ENCODE measurements at places on chromosomes 12 and 14.

DNA sequence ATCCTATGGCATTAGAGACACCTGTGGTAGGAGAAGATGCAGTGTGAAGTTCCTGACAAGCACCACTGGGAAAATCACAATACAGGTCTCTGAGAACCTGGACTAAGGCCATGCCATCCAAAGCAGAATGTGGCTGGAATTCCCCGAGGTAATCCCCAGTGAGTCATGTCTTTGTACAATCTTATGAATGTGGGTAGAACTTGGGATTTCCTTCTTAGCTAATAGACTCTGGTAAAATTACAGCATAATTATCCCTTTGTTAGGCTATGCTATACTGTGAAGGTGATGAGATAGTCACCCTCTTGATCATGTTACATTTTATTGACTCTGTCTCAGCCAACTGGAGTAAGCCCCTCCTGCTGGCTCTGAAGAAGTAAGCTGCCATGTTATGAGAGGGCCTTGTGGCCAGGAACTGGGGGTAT lies 224.3 kb upstream of the DCN start:
- no peak for DNase-seq

DNA sequence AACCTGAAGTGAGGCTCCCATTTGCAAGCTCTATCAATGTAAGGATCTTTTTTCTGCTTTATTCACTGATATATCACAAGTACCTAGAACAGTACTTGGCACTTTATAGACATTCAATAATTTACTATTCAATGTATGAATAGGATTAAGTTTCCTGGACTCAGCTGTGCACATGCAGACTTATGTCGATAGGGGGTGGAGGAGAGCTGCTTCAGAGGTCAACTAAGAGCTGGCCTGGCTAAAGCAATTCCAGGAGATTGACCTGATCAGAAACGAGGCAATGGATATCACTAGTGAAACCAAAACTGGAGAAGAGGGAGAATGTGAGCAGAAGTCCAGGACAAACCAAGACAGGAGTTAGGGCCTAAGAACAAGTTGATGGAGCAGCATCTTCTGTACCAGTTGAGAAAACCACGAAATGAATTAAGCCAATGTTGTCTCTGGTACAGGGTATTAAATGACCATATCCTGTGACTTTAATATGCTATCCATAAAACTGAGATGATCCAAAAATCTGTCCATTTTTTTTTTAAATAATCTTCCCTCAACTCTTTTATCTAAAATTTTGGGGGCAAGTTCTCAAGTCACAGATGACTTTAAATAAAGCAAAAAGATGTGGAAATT lies 169.2 kb downstream of the PIK3C2G start:
- DNase-seq, result peak; percentile 22

DNA sequence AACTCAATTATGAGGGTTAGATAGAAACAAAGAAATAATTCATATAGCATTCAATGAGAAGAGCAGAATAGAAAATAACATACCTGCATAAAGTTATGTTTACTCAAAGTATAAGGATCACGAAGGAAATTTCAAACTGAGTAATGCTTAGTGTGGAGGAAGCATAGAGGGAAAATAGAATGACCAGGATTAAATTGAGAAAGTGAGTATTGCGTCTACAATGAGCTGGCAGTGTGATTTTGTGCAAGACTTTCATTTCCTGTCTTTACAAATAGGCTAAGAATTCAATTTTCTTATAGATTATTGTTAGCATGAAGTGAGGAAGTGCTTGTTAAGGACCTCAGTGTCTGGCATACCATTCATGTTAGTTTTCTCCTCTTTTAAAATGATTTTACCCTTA lies 12.0 kb downstream of the ADGRD1 start:
- no peak for DNase-seq

DNA sequence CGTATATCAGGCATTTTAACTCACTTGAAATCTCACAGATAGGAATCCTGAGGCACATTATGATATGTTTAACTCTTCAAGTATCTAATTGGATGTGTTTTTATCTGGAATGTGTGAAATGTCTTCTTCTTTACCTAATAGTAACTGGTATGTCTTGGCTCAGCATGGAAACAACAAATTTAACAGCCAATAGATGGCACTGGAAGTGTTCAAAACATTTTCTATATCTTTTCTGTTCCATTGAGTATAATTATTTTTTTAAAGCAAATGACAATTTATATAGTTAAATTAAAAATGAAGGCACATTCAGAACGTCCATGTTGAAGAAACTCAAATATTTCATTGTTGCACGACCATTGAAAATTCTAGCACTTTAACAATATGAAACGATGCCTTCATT lies 164.6 kb upstream of the SLC16A7 start:
- peak; percentile 3 for DNase-seq

DNA sequence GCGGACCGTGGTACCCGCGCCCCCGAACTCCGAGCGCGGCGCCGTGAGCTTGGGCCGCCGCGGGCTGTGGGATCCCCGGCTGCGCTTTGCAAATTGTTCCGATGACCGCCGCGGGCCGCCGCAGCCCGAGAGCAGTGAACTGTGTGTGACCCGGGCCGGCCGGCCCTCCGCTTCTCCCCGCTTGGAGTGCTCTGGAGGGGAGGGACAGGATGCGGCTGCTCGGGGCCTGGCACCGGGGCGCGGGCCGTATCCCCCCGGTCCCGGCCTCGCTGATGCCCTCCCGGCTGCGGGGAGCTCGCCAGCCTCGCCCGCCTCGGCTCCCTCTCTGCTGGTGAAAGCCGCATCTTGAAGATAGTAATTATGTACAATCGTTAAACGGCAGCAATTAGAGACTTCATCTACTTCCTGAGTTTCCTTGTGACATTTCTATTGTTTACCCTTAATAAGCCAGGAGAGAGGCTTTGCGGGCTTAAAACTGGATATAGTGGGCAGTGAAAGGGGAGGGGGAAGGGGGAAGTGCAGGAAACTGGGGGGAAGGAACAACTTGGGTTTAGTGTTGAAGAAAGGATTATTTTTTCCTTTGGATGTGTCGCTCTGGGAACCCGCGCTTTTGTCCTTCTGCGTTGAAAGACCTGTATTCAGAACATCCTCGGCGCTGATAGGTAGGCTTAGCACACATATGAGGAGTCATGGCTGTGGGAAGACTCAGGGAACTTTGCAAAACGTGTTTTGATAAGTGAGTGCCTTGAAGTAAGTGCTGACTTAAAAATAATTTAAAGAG lies 1.2 kb downstream of the PELI2 start:
- DNase-seq, result peak; percentile 48

DNA sequence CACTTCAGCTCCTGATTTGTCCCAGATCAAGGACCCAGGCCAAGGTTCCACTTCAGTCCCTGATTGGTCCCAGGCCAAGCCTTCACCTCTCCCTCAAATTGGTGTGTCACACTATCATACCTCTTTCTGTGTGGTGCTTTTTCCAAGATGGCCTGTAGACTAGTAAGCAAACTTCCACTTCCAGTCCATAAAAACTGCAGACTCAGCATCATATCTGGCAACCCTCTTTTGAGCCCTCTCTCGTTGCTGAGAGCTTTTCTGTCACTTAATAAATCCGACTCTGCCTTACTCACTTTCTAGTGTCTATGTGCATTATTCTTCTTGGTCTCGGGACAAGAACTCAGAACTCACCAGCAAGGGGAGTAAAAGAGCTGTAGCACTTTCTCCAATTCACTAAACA lies 1395.1 kb downstream of the LRFN5 start:
- no peak for DNase-seq

DNA sequence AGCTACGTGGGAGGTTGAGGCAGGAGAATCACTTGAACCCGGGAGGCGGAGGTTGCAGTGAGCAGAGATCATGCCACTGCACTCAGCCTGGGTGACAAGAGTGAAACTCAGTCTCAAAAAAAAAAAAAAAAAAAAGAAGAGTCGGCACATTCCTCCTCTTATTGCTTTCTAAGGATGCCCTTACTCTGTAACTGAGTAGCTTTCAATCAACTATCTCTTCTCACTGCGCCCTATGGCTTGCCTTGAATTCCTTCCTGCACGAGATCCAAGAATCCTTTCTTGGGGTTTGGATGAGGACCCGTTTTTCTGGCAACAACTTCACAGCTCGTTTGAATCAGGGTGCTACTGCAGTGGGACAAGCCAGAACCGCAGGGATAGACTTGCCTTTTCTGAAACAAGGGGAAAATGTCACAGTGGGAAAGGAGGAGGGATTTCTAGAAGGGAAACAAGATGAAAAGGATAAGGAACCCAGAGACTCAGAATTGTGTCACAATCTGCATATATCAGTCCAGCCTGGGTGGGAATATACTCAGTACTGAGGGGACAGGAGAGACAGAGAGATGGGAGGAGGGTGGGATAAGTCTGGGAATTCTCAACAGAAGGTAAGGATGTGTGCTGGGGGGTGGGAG lies 16.1 kb upstream of the RND1 start:
- DNase-seq, result no peak

GRCh38 chr12:60920841-60921495 lies 1325.1 kb downstream of the SLC16A7 start:
- no peak for DNase-seq

GRCh38 chr12:49801141-49802063 lies 26.8 kb downstream of the NCKAP5L start:
- no peak for DNase-seq

GRCh38 chr12:54596526-54596946 lies 8.1 kb upstream of the PPP1R1A start:
- DNase-seq, result no peak

GRCh38 chr14:32567543-32568384 lies 238.7 kb downstream of the AKAP6 start:
- DNase-seq, result no peak

DNA sequence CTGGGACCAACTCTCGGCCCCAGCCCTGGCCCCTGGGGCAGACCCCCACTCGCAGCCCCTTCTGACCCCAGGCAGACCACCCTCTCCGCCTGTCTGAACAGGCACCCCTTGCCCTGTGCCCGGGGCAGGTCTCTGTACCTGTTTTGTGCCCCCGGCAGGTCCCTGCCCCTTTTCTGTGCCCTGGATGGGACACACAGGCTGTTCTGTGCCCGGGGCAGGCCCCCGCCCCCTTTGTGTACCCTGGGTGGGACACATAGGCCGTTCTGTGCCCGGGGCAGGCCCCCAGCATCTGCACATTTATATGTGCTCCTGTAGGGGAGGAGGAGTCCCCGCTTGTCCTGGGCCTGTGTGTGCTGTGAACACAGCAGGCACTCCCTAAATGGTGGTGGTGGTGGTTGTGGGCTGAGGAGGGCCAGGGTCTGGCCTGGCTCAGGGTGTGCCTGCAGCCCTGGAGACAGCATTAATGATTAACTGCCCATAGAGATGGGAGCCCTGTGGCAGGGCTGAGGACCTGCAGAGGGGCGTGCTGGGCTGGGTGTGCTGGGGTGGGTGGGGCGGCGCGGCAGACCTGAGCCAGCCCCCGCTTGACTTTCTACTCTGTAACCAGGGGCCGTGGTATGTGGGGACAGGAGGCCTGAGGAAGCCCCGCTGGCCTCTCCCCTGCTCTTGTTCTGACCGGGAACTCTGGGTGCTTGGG lies 3.7 kb downstream of the FBRSL1 start:
- DNase-seq, result no peak

DNA sequence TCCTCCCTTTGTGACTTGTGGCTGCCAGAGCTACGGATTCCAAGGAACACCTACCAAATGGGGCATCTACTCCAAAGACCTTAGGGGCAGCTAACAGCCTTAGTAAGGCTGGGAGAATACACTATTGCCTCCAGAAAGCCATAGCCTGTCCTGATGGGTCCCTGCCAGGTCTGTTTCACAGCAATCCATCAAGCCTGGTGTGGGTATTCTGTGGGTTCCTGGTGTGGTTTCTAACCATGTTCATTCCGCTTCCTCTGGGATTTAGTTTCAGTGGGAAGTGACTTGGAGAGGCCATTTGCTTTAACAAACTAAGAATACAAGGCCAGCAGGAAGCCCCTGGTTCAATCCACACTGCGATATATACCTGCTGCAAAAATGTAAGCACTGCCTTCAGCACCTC lies 220.5 kb downstream of the FOXN3 start:
- no peak for DNase-seq

DNA sequence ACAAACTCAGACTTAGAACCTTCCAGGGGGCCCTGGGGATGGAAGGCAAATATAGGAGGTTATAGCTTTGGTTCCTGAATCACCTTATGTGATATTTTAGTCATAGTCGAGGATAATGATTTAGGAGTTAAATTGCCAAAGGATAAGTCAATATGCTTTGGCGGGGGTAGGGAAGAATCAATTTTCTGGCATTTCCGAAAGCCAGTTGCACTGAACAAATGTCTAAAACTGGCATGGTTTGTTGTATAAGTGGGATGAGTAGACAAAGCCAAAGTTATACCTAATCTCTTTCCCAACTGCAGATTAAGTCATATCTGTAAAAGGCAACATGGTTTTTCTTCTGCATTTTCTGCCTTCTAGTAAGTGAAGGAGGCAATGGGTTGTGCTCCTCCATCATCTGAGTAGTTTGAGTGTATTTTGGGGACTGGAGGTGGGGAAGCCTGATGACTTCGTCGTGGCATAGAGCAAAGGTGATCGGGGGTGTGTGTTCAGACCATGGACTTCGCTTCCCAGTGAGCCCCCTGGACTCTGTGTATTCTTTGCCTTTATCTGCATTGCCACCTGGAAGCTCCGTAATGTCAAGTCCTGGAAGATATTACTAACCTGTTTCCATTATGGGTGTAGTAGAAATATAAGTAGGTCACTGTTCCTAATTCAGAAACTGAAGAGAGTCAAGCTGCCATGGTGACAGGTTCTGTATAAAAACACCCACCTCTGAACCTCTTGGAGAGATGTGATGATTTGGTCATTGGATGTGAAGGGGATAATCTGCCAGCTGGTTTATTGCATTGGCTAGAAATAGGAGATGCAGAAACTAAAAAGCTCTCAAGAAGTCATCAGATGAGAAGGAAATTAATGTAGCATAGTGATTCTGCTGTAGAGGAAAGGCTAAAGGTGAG lies 24.5 kb downstream of the PPFIBP1 start:
- no peak for DNase-seq

GRCh38 chr12:86052921-86053320 lies 178.8 kb downstream of the NTS start:
- no peak for DNase-seq

DNA sequence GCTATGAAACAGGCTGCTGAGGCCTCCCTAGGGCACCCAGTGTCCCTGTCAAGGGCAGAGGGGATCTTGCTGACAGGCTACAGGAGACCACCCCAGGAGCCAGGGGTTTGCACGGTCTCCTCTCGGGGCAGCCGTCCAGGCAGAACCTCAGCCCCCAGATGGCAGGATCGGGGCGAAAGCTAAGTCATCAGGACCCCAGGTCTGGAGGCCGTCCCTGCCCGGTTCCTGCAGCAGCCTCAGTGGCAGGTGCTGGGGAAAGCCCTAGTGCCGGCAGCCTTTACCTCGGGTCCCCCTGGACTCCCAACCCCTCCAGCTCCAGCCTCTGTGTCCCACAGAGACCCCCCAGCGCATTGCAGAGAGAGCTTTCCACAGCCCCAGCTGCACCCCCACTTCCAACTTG lies 103.8 kb upstream of the C14orf180 start:
- DNase-seq, result no peak

GRCh38 chr12:88401155-88401554 lies 179.1 kb downstream of the KITLG start:
- no peak for DNase-seq
